ENCODE measurements at places on chromosomes 3 and 15.

DNA sequence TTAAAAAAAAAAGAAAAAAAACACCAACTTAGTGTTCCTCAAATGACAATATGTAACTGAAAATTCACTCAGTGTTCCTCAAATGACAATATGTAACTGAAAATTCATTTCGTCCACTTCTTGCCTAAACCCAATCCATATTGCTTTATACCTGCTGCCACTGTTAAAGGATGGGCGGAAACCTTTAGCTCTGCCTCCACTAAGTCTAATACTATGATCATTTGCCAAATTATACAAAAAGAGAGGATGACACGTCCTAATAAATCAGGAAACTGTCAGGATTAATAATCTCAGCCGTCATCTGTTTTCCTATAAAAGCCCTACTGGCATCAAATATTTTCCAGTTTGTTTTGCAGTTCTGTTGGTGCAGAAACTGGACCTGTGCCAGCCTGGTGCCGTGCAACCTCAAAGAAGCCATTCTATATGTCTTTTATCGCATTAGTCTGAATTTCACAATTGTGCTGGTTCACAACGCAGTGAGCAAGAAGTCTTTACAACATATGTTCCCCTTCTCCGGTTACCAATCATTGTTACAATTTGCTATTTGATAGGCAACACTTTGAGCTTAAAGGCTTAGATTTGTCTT lies 160.4 kb upstream of the KCNH8 start:
- DNase-seq, result no peak

- DNase-seq, result no peak
Observed at GRCh38 chr3:52291508-52292181, 4.0 kb downstream of the GLYCTK start.

DNA sequence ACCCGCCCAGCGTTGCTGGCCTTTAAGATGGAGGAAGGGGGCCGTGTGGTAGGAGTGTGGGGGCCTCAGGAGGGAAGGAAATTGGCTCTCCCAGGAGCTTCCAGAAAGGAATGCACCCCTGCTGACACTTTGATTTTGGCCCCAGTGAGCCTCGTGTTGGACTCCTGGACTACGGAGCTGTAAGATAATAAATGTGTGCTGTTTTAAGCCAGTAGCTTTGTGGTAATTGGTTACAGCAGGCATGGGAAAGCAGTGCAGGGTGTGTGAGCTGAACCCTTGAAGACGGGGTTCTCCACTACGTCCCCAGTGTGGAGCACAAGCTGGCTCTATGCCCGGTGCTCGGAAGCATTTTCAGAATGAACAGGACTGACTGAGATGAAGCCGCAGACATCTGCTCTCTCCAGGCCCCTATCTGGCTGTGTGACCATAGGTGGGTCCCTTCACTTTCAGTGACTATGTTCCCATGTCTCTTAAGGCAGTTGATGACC lies 22.9 kb upstream of the CGNL1 start:
- no peak for DNase-seq

DNA sequence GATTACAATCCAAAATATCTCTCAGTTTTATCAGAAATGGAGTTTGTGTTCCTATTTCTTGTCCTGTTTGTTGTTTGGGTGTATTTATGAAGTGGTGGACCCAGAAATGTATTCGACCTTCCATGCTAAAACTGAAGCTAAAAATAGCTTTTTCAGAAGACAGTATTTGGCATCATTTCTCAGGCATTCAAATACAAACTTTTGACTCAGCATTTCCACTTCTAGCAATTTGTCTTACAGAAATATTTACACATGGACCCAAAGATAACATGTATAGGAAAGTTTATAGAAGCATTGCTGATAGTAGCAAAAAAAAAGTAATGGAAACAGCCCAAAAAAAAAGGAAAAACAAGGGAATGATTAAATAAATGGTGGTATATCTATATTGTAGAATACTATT lies 156.3 kb downstream of the HCN4 start:
- DNase-seq, result no peak

DNA sequence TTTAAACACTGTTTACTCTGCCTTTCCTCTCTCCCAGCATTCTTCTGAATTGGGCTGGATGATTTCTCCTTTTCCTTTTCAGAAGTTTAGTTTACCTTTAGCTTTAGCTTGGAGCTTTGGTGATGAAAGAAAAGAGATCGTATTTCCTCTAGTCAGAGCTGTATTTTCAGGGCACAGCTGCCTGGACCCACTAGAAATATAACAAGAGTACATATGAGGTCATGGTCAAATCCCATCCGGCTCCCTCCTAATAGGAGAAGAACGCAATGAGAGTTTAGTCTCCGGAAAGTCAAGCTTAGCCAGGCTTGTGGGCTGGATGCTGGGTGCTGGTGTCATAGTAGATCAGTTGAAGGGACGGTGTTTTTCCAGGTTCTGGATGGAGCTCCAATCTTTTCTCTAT lies 177.1 kb upstream of the PFN2 start:
- no peak for DNase-seq

DNA sequence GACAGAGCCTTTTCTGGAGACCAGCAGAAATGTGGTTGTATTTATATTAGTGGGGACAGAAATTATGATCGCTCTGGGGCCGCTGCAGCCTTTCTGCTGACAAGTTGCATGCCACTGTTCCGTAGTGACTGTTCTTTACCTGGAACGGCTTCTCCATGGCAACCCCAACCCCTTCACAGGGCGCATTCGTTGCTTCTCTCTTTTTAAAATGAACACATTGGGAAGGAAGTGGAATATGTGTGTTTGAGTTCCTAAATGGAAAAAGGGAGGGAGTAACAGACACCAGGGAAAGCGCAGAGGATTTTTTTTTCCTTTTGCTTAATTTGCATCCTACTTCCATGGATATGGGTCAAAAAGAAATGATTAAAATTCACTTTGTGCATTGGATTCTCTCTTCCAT lies 482.0 kb upstream of the SUCLG2 start:
- DNase-seq, result no peak

DNA sequence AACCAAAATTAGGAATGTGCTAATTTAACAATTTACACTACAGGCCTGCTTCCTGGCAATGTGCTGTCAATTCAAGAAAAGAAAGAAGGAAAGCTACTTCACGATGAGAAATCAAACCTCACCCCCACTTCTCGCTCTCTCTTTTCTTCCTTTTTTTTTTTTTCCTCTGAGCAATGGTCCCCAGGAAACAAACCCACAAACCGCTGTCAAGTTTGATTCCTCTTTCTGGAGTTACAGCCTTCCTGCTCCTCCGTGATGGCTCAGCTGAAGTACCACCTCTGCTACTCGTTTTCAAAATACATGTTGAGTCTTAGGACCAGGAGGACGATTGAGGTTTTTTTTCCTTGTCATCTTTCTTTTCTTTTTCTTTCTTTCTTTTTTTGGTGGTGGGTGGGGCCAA lies 3.4 kb upstream of the TRIM71 start:
- no peak for DNase-seq

GRCh38 chr3:169748670-169749069 lies 16.2 kb downstream of the TERC start:
- DNase-seq, result peak; percentile 49

DNA sequence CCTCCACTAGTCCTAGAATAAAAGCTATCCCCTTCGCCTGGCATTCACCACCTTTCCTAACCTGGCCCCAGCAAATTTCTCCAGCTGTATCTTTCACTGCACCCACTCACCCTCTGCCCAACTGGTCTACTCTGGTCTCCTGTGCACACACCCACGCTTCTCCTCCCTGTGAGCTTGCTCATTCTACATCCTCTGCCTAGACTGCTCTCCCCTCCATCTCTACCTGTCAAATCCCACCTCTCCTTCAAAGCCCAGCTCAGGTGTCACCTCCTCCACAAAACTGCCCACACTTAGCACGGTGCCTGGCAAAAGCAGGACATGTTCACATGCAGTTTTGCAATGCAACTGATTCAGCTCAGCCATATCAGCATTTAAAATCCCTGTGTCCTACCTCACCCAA lies 45.8 kb upstream of the NTRK3 start:
- DNase-seq, result no peak

GRCh38 chr15:80076321-80077318 lies 17.1 kb downstream of the ZFAND6 start:
- DNase-seq, result no peak

Measured in LoVo (cell line).